ENCODE measurements at places on chromosomes 7 and 10. TPM values are rescaled to one million over a fixed set of nuclear protein-coding genes. Genes with fewer than 3 reads are reported as not detected.

DNA sequence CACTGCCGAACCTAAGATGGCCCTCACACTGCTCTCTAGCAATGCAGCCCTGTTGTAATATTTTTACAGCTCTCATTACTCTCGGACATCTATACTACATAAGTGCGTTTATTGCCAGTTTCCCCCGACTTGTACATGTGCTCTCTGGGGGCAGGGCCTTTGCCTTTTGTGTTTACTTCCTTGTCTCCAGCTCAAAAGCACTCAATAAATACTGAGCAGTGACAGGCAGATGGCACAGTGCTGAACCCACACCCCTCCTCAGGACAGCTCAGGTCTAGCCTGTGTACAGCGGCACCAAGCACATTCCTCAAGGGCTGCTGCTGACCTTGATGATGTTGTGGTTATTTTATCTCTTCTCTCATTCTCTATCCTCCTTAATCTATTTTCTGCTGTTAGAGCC lies 68.0 kb upstream of the ELMO1 start:
- peaks cover under 1% of the 10 kb centered on the region for H3K4me1 ChIP-seq
- H3K27ac ChIP-seq: no peak overlapping the region
- no peaks in the 10 kb centered on the region for H3K36me3 ChIP-seq
- no peak for DNase-seq
- peaks cover 5% of the 10 kb centered on the region for H3K27me3 ChIP-seq

DNA sequence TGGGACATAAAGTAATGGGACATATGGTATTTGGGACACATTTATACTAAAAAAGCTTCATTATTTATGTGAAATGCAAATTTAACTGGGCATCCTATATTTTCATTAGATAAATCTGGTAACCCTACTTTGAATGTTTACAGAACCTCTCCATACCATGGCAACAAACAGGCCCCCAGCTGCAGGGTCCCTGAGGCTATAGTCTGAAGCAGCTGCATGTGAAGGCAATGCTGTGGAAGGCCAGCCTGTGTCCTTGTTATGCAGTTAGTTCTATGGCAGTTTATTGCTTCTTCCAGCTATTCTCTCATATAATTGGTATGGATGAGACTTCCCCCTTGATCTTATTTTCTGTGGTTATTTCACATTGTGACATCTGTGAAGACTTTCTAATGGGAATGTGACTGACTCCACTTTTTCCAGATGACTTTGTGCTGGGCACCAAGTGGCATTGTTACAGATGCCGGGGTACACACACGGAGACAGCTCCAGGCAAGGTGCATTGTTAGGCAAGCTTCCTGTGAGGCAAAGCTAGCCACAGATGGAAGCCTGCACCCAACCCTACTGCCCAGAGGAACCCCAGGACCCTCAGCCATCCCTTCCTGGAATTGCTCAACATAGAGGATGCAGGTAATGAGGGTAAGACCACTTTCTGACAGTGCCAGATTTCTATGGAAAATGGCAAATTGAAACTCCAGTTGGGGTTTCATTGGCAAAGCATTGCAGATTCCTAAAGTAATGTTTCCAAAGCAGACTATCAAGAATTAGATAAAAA lies 49.5 kb upstream of the ADAM12 start:
- H3K36me3 ChIP-seq: no peaks in the 10 kb centered on the region
- peaks cover 2% of the 10 kb centered on the region for H3K4me1 ChIP-seq
- peaks cover 3% of the 10 kb centered on the region for H3K27me3 ChIP-seq

GRCh38 chr7:111098926-111099250 lies 8.0 kb downstream of the LRRN3 start:
- H3K36me3 ChIP-seq: no peaks in the 10 kb centered on the region
- H3K27me3 ChIP-seq: no peaks in the 10 kb centered on the region
- no peaks in the 10 kb centered on the region for H3K4me1 ChIP-seq
- no peak overlapping the region for H3K27ac ChIP-seq
- no peak overlapping the region for H3K4me3 ChIP-seq

Gene CLRN3
- total RNA-seq: 0.09 TPM

Gene UCN3
- not detected for total RNA-seq
